ENCODE measurements at places on chromosomes 11 and 22.

DNA sequence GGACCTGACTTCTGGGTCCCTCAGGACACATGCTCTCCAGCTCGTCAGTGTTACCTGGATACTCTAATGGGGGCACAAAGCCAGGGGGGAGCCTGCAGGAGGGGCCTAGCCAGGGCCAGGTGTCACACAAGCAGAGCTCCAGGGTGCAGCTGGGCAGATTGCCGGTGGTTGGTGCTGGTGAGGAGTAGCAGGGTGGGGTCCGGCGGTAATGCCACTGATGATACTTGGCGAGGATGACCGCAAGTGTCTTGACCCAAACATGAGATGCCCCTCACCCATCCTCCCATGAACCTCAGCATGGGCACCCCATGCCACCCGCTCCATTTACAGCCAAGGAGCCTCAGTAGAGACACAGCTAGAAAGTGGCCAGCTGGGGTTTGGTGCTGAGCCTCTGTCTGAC lies 15.1 kb upstream of the KCNQ1OT1 start:
- no peak for DNase-seq

DNA sequence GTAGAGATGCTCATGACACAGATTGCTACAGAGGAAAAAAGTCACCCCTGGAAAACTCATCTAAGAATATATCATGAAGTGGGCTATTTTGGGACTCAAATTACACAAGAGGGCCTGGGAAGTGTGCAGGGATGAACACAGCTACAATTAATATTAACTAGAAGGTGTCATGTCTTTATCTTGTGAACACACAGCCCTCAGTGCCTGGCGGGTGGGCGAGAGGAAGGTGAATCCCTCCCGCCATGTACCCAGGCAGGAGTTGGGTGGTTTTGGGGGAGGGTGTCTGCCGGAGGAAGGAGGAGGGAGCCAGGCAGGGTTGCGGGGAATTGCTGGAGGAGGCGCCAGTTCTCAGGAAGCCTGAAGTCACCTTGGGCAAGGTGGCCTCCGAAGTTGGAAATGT lies 5.1 kb upstream of the FAM83F start:
- no peak for DNase-seq

DNA sequence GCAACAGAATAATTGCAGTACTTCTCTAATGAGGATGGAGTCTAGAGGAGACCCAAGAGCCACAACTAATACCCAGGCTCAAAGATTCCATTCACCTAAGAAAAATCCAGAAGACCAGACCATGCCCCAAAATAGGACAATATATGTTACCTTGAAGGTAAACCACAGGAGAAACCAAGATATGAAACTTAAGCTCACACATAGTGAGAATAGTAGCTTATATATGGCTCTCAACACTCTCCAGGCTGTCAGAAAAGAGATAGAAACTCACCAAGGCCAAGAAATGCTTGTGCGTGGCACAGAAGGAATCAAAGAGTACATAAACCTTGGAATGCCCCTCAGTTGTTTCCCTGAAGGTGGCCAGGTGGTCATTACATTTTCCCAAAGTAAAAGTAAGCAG lies 9.1 kb downstream of the FAM111A start:
- no peak for DNase-seq

GRCh38 chr11:4543561-4543960 lies 1.4 kb upstream of the OR52M1 start:
- no peak for DNase-seq

GRCh38 chr11:111388842-111389241 lies 9.8 kb upstream of the POU2AF1 start:
- DNase-seq = no peak

- no peak for DNase-seq
These were observed 304.6 kb downstream of the CADM1 start for GRCh38 chr11:115199481-115200069.

- no peak for DNase-seq
These were observed 53.2 kb downstream of the HIRA start for GRCh38 chr22:19378344-19378674.

GRCh38 chr11:62646825-62647608 lies 604 bp upstream of the GANAB start:
- DNase-seq = no peak

- no peak for DNase-seq
These were observed 6.3 kb downstream of the CEND1 start for GRCh38 chr11:783581-784015.

DNA sequence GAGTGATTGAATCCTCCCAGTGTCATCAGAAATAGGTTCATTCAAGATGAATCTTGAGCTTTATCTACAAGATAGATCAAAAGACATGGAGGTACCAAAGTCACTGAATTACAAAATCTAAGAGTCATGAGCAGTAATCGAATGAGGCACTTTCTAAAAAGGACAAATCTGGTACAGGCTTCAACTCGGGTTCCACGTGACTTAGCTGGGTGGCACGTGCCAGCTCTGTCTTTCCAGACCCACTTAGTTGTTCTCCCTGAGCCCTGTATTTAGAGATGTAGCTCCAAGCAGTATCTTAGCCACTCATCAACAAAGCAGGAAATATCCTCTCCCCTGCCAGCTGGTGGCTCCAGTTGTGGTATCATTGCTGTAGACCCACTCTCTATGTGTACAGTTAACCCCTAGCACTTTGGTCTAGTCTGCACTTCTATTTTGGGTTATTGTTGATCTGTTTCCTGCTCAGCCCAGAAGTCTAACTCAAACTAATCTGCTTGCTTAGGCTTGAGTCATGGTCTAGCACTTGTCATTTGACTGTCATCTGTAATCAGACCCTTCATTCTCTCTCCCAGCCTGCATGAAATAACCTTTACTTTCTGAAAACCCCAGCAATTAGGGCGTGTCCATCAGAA lies 528.7 kb downstream of the ETS1 start:
- no peak for DNase-seq

DNA sequence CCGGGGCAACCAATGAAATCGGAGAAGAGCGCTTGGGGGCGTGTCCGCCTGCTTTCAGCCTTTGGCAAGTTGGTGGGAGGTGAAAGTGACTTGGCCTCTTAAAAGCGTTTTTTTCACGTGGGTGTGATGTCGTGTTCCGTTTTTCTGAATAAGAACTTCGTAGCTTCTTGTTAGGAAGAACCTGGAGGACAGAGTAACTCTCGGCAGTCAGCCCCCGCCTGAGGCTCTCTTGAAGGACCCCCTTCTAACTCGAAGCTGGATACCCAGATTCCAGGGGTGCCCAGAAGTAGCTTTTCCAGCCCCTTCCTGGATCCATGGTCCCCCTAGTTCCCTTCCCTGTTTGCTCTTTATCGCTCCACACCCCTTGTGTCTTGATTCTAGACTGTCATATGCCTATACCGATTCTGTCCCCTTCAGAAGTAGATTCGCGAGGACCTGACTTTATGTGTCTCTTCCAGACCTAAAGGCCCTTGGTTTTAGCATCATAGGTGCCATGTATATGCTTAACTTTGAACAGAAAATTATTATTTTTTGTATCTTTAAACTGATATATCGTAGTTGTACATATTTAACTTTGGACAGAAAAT lies 915 bp upstream of the OSBP start:
- DNase-seq = no peak

DNA sequence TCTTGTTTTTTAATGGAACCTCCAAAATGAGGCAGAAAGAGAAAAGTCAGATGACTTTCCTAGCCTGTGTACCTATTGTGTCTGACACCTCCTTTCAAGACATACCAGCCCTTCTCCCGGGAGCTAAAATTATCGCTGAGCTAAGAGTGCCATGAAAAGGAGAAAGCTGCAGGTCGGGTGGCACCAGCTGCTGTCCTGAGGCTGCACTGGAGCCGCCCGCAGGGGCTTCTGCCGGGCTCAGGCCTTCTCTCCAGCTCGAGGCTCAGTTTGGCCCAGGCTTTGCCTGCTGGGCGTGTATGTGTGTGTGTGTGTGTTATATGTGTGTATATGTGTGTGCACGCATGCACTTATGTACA lies 27.7 kb upstream of the RAB1B start:
- no peak for DNase-seq

DNA sequence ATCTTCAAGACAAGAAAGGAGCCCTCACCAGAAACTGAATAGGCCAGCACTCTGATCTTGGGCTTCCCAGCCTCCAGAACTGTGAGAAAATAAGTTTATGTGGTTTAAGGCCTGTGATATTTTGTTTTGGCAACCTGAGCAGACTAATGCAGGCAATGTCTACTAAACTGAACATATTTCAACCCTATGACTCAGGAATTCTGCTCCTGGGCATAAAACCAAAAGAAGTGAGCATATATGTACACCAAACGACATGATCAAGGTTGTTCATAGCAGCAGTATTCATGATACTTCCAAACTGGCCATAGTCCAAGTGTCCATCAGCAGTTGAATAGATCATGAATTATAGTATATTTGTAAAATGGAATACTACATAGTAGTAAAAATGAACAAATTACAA lies 29.0 kb downstream of the CSNK2A3 start:
- DNase-seq = no peak

DNA sequence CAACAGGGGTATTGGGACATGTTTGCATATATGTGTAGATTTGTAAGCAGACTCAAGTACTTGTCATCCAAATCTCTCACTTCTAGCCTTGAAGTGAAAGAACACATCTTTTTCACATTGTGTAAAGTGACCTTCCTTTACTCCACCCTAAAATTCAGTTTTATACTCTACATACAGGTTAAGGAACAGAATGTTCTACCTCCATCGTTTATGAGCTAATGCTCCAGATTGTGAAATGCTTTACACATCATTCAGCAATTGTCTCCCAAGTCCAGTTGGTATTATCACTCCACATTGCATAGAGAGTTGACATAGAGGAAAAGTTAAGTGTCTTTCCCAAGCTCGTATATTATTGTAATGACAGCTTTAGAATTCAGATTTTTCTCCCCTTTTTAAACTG lies 46.1 kb upstream of the BLID start:
- no peak for DNase-seq

DNA sequence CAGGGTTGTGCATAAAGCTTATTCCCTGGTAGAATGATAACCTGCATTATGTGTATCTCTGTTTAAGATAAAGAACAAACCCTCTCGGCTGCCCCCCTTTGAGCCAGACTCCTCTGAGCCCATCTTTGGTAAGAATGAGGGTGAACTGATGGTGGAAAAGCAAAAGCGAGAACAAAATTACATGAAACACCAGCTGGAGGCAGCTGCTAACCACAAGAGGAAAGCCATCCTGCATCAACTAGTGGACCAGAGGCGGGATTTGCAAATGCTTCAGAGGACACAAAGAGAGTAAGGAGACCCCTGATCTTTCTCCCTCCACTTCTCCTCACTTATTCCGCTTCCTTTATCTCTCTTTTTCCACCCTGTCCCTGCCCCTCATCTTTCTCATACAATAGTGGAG lies 40.3 kb downstream of the CCDC81 start:
- no peak for DNase-seq

DNA sequence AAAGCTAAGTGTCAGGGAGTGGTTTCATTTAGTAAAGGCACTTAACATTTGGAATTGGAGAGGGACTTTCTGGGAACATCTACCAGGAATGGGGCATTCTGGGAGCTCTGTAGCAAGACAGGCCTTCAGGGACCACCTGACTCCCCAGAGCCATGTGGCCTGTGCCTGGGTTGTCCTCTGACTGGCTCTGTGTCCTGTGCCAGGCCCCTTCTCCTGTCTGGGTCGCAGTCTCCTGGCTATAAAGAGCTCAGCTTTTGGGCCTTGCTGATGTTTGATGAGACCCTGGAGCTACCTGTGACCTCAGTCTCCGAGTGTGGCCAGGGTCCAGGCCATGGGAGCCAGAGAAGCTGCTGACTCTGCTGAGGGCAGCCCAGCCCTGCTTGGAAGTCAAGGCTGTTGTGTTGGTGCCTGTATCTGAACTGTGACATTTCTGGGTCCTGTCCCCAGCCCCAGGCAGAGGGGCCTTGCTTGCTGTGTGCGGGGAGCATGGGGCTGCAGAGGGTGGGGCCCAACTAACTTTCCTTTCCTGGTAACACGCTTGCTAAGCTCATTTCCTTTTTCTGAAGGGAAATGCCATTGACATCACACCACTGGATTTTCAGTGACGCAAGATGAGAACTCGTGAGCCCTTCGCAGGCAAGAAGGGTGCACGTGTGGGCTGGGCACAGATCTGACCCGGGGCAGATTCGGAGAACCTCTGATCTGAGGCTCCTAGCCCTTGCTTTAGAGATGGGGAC lies 41.3 kb downstream of the LRRC32 start:
- no peak for DNase-seq

GRCh38 chr11:92707665-92708064 lies 261.8 kb upstream of the MTNR1B start:
- no peak for DNase-seq

- no peak for DNase-seq
These were observed 49.5 kb downstream of the ZNF280B start for GRCh38 chr22:22458896-22459588.

DNA sequence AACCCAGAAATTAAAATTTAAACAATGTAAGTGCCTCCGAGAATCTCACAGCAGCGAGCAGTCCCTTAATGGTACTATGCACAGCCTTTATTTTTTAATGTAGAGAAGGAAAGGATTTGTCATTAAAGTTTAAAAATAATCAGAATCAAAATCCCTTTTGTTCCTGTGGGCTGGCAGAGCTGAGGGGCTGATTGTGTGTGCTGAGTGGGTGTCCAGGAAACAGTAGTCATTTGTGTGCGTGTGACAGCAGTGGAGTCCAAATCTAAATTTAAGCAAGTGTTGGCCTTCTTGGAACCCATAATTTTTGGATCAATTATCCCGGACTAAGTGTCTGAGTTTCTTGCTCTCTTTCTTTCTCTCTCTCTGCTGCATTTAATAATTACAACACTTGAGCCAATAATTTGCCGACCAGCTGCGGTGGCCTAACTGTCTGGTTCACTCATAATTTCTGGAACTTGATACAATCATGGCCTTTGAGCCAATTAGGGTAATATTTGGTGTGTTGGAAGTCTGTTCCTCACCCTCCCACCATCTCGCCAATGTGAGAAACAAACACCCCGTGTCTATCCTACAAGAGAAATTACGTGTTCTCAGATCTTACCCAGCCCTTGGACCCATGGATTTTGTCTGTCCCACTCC lies 528.0 kb downstream of the SOX6 start:
- DNase-seq = no peak

- DNase-seq = no peak
These were observed 35.2 kb downstream of the FAT3 start for GRCh38 chr11:92259861-92260260.

DNA sequence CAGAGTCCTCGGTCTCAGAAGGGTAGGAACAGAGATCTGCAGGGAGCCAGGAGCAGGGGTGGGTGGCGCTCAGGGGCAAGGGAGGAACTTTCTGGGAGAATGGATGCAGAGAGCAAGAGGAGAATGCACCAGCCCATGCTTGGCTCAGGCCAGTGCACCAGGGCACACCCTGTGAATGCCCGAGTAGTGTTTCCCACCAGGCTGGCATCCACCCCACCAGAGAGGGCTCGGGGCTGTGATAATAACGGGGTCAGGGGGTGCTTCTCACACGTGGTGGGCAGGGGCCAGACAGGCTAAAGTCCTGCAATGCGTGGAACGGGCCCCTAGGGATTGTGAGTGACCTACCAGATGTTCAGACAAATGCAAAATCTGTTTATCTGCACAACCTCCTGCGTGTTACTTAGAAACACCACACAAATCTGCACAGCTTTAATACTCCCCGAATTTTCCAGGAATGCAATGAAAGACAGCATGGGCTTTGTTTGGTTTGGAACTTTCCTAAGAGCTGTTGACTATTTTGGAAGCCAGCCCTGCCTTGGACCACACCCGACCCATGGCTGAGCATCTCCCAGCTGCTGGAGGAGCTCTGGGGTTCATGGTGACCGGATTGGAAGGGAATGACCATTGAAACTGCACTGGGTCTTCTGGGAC lies 368.3 kb downstream of the SHANK2 start:
- DNase-seq = no peak

All from A549 (cell line).